Left lung (tissue), 14 donors: ENCODE measurements at places on chromosomes 1 and 21. TPM values are rescaled to one million over a fixed set of nuclear protein-coding genes. Genes with fewer than 3 reads are reported as not detected.

GRCh38 chr1:244054924-244055263 lies 3.8 kb downstream of the ZBTB18 start:
- DNase-seq, result no peak

GRCh38 chr1:99644279-99645004 lies 1.5 kb upstream of the PALMD start:
- DNase-seq, result no peak

DNA sequence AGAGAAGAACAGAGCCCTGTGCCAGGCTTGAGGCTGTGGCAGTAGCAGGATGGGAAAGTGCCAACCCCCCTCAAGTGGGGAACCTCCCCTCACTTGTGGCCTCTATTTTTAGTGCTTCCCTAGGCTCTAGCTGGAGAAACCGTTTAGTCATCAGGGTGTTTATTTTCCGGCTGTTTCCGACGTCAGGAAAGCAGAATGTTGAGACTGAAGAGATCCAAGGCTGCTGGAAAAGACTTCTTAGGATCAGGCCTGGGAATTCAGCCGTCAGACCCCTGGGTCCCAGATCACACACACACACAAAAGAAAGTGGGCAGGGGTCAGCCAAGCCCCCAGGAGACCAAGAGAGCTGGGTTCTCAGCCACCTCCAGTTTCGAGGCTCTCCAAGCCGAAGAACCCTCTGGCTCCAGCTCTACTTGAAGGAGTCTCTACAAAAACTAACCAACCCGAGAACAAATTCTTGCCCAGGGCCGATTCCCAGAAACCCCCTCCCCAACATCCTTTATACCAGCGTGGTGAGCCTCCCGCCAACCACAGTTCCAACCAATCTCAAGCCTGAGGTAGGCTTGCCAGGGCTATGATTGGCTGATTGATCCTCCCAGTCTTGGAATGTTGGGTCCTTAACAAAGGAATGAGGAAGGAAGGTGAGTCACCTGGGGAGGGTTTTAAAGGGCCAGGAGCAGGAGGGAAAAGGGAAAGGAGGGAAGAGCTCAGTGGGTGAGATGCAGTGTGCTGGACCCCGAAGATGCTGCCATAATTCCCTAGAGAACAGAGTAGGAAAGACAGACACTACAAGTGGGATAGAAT lies 2.5 kb upstream of the MEF2D start:
- no peak for DNase-seq

- DNase-seq, result no peak
Measured at GRCh38 chr1:109163551-109163950, 49.6 kb downstream of the ELAPOR1 start.

DNA sequence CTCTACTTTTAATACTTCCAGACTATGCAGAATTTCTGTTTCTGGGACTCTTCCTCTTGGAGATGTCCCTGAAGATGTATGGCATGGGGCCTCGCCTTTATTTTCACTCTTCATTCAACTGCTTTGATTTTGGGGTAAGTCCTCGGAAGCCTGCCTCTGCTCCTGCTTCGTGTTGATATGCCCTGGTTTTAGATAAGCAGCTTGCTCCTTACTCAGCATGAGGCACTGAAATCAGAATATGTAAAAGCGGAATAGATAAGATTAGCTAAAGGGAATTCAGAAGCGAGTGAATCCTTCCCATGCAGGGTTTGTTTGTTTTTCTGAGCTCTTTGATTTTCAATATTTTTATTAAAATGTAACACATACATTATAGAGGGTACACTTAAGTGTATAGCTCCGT lies 234.7 kb downstream of the CACNA1E start:
- no peak for DNase-seq

GRCh38 chr1:200226268-200226968 lies 183.4 kb downstream of the ZNF281 start:
- no peak for DNase-seq

DNA sequence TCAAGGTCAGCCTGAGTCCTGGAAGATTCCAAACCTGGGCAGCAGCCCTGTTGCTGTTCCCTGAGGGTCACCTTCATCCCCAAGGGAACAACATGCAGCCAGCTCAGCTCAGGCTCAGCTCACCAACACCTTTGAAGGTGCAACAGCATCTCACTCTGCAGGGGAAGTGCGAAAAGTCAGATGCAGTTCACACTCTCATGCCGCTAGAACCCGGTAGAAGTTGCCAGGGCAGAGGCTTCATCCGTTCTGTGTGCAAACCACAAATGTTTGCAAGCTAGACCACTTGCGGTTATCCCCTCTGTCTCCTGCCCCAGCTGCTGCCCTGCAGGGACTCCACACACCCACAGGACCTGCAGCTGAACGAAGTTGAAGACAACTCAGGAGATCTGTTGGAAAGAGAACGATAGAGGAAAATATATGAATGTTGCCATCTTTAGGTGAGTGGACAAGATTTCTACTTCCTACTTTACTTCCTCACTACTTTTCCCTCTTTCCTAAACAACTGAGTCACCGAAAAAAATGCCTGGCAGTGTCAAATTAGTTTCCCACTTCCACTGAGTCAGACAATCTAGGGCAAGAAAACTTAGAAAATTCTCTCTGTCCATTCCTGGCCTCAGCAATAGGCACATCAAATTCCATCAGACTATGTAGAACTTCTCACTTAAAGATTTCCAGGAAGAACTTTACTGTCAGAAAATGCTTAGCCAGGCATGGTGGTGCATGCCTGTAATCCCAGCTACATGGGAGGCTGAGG lies 1.8 kb upstream of the FCRL6 start:
- DNase-seq, result no peak

DNA sequence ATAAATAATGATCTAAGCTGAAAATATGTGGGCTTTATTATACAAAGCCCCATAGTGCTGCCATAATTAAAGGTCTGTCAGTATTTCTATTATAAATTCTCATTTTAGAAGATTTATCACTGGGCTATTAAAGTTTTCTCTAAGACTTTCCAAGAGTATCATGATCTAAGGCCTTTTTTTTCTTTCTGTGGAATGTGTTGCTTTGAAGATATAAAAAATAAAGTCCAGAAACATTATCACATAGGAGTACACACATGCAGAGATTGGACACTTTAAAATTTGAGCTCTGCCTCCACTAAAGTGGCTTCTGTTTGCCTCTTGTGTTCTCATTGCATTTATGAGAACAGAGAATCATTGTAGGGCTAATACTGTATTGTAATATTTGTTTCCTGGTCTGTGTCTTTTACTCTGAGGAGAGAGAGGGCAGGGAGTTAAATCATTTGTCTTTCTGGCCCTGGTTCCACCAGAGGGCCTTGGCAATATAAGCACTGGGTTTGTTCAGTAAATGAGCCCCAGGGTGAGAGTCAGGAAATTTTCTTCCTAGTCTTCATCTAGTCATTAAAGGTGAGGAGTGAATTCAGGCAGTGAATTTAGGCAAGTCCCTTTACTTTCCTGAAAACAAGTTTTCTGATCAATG lies 70.2 kb downstream of the NFIA start:
- no peak for DNase-seq

DNA sequence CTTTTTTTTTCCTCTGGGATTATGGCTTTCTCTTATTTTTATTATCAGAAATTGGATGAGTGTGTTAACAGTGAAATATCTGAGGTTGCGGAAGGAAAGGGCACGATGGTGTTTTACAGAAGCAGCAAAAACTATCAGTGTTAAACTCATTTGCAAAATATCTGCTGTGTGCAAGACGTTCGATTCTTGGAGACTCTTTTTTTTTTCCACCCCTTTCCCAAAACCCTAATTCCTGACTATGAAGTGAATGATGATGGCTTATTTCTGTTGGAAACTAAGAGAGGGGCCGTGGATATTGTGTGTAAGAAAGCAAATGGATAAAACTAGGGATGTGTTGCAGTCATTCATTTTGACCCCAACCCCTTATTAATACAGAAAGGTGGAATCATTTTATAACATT lies 677 bp downstream of the NCAM2 start:
- DNase-seq, result no peak

- DNase-seq, result no peak
Measured at GRCh38 chr21:31111093-31111492, 72.8 kb upstream of the KRTAP19-8 start.

- DNase-seq, result no peak
Measured at GRCh38 chr1:15287035-15287979, 40.3 kb downstream of the FHAD1 start.

- DNase-seq, result no peak
Measured at GRCh38 chr1:5601516-5601915, 390.7 kb downstream of the NPHP4 start.

GRCh38 chr1:226635456-226635941 lies 86.9 kb downstream of the STUM start:
- DNase-seq, result no peak

GRCh38 chr1:57072401-57073110 lies 106.7 kb upstream of the C8B start:
- no peak for DNase-seq

Gene CHML
- polyA plus RNA-seq, result 27.6 TPM

Gene GNPAT
- polyA plus RNA-seq, result 89.5 TPM

Gene PKNOX1
- polyA plus RNA-seq, result 21.6 TPM

Gene CADM3
- polyA plus RNA-seq, result 1.6 TPM

Gene LCE2B
- not detected for polyA plus RNA-seq
